ENCODE measurements at places on chromosomes 2 and 18. TPM values are rescaled to one million over a fixed set of nuclear protein-coding genes. Genes with fewer than 3 reads are reported as not detected.

The FOXI3 gene
- polyA plus RNA-seq = not detected

The HNMT gene
- 40.0 TPM for polyA plus RNA-seq

GRCh38 chr2:76977846-76978727 lies 544.1 kb downstream of the LRRTM4 start:
- no peaks in the 10 kb centered on the region for H3K4me1 ChIP-seq
- no peak overlapping the region for H3K27ac ChIP-seq
- no peak overlapping the region for H3K4me3 ChIP-seq
- H3K27me3 ChIP-seq = no peaks in the 10 kb centered on the region
- no peaks in the 10 kb centered on the region for H3K36me3 ChIP-seq

- H3K4me3 ChIP-seq = no peak overlapping the region
- no peaks in the 10 kb centered on the region for H3K4me1 ChIP-seq
- H3K27ac ChIP-seq = no peak overlapping the region
- no peaks in the 10 kb centered on the region for H3K27me3 ChIP-seq
- H3K36me3 ChIP-seq = no peaks in the 10 kb centered on the region
- DNase-seq = no peak
Measured at GRCh38 chr18:62621546-62621945, 93.8 kb upstream of the PHLPP1 start.

- no peak overlapping the region for H3K4me3 ChIP-seq
- peaks cover 6% of the 10 kb centered on the region for H3K36me3 ChIP-seq
- peaks cover 14% of the 10 kb centered on the region for H3K4me1 ChIP-seq
Measured at GRCh38 chr2:231713730-231714638, 5.7 kb downstream of the PTMA start.

The RAD51AP2 gene
- polyA plus RNA-seq = 0.23 TPM

The CAB39 gene
- 15.3 TPM for polyA plus RNA-seq

- H3K27ac ChIP-seq = no peak overlapping the region
- H3K36me3 ChIP-seq = no peaks in the 10 kb centered on the region
- H3K4me1 ChIP-seq = no peaks in the 10 kb centered on the region
- H3K4me3 ChIP-seq = no peak overlapping the region
Measured at GRCh38 chr2:221962186-221962585, 336.6 kb downstream of the PAX3 start.

The MTCL1 gene
- polyA plus RNA-seq = 12.5 TPM

DNA sequence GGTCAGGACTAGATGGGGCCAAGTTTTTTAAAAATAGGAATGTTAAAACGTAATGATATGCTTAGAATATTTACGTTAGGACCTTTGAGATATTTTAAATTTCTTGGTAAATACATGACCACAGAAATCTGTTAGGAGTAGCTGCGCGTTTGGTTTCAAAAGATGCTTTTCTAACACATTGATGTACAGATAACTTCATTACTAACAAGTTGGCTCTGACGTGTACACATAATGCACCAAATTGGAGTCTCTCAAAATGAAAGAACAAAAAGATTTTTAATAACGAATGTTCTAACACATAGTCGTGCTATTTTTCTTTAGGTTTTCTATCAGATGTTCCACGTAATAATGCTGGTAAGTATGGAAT lies 608 bp downstream of the PHOSPHO2 start:
- DNase-seq = no peak
- H3K36me3 ChIP-seq = no peaks in the 10 kb centered on the region
- peak overlapping the region; percentile 77 for H3K27ac ChIP-seq
- H3K4me3 ChIP-seq = peak overlapping the region; percentile 74
- peaks cover 4% of the 10 kb centered on the region for H3K4me1 ChIP-seq

GRCh38 chr2:211437396-211437795 lies 881.0 kb downstream of the CPS1 start:
- no peak overlapping the region for H3K4me3 ChIP-seq
- no peaks in the 10 kb centered on the region for H3K27me3 ChIP-seq
- DNase-seq = no peak
- H3K27ac ChIP-seq = no peak overlapping the region
- H3K36me3 ChIP-seq = no peaks in the 10 kb centered on the region

DNA sequence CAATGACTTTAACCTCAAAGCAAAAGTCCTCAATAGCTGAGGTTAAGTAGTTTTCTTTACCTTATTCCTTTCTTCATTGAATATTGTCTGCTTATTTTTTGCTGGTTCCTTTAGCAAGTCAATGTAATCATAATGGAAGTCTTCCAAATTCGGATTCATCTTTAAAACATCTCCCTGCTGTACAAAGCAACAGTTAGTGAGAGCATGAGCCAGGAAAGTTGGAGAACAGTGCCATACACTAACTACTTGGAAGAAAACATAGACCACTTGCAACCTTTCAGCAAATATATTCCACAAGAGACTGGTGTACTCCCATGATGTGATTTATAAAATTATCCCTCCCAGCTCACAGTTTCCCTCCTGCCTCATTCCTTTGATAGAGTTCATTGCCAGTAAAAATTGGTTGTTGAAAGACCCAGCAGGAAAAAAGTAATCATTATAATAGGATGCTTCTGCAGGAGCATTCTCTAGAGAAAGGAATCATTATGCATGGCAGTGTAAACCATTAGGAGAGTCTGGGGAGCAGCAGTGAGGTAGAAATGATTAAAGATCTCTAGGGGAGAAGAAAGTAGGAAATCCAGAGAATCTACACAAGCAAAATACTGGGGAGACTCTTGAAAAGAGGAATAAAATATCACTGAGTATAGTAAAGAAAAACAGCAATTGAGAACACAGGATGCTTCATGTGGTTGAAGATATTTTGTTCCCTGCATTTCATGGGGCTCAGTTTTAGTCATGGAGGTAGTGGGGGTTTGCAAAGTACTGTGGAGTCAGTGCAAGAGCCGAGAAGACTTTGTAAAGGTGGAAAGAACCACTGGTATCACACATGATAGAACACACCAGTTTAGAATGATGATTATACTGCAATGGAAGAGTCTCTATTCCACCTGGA lies 38.6 kb upstream of the TTN start:
- DNase-seq = no peak
- no peak overlapping the region for H3K27ac ChIP-seq
- H3K27me3 ChIP-seq = no peaks in the 10 kb centered on the region
- no peak overlapping the region for H3K4me3 ChIP-seq
- H3K36me3 ChIP-seq = peaks cover 10% of the 10 kb centered on the region

The GPBAR1 gene
- 2.3 TPM for polyA plus RNA-seq

DNA sequence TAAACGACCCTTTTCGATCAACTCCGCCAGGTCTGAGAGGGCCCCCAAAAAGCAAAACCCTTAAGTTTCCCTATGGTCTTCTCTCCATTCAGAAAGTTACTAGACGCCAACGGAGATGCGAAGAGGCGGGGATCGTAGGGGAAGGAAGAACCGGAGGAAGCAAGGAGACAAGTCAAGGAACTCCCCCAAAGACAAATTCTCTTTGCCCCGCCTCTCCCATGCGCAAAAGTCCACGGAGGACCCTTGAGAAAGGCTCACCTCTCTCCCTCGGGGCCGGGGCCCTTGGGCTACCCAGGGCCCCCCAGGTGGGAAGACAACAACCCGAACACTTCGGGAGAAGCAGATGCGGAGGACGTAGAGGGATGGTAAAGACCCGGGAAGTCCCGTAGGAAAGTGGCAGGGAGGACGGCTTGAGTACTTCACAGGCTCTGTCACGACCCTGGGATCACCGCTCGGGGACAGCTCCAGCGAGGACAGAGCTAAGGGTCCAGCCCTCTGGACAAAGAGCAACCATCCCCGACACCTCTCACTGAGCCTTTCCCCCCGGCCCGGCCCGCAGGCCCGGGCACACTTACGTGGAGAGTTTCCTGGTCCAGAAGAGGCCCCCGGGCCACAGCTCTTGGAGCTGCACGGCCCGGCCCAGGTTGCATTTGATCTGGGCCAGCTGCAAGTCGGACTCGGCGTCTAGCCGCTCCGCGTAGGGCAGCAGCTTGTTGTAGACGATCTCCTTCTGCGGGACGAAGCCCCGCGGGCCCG lies 647 bp downstream of the PSME4 start:
- peak overlapping the region; percentile 89 for H3K27ac ChIP-seq
- peaks cover 13% of the 10 kb centered on the region for H3K36me3 ChIP-seq
- H3K4me1 ChIP-seq = peaks cover 12% of the 10 kb centered on the region
- H3K27me3 ChIP-seq = no peaks in the 10 kb centered on the region
- no peak for DNase-seq

DNA sequence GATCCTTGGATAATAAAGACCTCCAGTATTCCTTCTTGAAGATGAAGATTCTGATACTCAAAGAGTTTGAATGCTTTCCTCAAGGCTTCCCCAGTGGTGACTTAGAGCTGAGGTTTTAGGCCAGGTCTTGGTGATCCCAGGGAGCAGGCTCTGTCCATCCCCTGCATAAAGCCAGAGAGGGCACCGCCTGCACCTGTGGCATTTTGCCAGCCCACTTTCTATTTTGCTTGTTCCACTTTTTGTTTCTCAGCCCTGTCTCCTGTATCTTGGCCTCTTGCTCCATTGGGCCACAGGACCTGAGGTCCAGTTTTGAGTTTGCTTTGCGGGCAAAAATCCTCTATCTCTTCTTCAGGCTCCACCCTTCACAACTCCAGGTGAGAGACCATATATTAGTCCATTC lies 6.7 kb upstream of the SCYGR1 start:
- DNase-seq = no peak
- H3K27me3 ChIP-seq = no peaks in the 10 kb centered on the region
- no peak overlapping the region for H3K4me3 ChIP-seq
